GM06990 (cell line): ENCODE measurements at places on chromosomes 5 and 9.

DNA sequence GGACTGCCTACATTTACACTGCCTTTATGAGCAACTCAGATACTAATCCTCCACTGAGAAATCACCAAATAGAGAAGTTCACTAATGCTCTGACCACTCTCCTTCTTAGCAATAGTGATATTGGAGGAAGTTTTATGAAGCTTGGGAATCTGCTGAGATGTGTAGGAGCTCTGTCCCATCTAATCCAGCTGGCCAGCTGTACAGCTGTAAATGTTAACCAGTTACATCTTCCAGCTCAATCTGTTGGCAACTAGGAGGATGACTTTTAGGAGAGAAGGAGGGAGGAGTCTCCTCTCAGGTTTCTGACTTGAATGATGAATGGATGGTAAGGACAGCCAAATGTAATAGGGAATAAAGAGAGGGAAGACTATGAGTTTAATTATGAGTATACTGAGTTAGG lies 36.3 kb upstream of the LRRC19 start:
- no peak for DNase-seq

DNA sequence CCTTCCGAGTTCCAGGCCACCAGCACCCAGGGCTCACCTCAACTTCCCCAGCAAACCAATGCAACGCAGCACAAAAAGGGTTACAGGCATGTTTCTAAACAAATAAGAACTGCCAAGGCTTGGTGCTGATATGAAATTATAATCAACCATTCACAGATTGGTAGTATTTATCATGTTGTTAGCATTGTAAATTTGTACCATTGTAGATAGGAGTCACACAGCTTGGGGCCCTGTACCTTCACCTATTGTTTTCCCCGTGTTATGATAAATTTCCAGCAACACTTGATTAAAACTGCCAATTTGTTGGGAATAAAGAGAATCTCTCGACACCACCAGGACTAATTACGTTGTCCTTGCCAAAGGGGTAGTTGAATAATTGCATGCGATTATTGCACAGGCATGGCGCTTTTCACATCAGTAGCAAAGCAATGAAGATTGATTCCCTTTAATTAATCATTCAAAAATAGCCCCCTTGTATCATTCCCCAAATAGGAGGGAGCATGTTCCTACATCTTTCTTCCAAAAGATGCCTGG lies 454.1 kb downstream of the ZNF608 start:
- no peak for DNase-seq

DNA sequence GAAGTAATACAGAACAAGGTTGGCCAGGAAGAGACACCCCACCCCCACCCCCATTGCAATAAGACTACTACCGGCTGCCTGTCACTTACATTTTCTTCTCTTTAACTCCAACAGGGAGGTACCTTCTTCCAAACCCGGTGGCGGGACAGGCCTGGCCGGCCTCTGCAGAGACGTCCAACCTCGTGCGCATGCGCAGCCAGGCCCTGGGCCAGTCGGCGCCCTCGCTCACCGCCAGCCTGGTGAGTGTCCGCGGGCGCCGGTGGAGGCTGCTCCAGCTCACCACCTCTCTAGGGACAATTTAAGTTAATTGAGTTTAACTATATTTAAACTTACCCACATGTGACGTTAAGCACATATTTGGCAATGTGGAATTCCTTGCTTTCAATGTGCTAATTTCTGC lies 192.4 kb downstream of the MAST4 start:
- DNase-seq = no peak

GRCh38 chr9:100228352-100228869 lies 124.3 kb downstream of the TEX10 start:
- no peak for DNase-seq

DNA sequence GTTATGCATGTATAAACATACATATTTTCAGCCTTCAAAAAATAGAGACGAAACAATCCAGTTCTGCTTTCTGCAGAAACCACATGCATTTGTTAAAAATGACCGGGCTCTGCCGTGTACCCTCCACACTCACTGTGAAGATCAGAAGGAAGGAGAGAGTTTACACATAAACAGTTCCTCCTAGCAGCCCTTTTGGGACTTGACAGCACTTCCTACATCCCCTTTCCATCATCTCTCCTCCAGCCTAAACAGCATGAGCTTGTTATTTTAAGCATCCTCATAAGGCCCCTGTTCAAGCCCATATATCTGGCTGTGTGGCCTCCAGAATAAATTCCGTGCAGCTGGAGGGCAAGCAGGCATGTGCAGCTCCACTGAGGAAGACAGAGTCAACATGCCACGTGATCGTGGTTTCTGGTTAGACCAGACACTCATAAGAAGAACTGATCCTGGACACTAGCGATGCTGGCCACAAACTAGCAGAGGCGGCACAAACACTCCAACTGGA lies 42.2 kb downstream of the NIPAL4 start:
- peak; percentile 65 for DNase-seq

- DNase-seq = no peak
Measured at GRCh38 chr9:106286249-106286648, 576.7 kb upstream of the ZNF462 start.

GRCh38 chr9:37983381-37984067 lies 79.6 kb upstream of the SLC25A51 start:
- no peak for DNase-seq

DNA sequence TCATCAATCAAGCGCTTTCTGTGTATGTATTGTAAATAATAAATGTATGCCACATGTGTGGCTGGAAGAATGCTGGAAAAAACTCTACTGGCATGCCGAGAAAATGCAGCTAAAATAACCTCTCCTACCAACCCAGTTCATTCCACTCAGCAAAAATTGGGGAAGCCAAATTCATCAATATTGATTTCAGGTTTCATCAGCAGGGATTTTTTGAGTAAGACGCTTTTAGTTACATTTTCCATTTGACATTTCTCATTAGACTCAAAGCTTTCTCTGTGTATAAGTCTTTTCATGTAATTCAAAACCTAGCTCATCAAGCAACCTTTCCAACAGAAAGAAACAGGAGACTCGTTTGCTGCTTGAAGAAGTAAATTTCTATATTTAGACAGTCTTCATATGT lies 338.1 kb downstream of the DMRT2 start:
- DNase-seq = no peak

- no peak for DNase-seq
Measured at GRCh38 chr5:55636683-55637082, 75.4 kb downstream of the SLC38A9 start.

- no peak for DNase-seq
Measured at GRCh38 chr5:111737716-111738115, 19.3 kb downstream of the NREP start.

- no peak for DNase-seq
Measured at GRCh38 chr5:33043343-33043997, 332.3 kb downstream of the NPR3 start.

- no peak for DNase-seq
Measured at GRCh38 chr9:126127591-126127990, 199.0 kb upstream of the MVB12B start.

DNA sequence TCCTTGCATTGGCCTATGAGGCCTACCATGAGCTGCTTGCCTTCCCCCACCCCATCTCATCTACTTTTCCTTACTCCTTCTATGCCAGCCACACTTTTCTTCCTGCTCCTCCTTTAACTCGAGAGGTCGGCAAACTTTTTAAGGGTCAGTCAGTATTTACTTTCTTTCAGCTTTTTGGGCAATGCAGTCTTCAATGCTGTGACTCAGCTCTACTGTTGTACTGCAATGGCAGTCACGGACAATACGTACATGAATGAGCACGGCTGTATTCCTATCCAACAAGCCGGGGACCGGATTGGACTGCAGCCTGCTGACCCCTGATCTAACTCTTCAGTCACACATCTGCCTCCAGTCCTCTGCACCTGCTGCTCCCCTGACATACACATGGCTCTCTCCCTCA lies 602 bp upstream of the ACTL7A start:
- DNase-seq = no peak

GRCh38 chr5:14413331-14413750 lies 168.3 kb upstream of the OTULINL start:
- DNase-seq = no peak

DNA sequence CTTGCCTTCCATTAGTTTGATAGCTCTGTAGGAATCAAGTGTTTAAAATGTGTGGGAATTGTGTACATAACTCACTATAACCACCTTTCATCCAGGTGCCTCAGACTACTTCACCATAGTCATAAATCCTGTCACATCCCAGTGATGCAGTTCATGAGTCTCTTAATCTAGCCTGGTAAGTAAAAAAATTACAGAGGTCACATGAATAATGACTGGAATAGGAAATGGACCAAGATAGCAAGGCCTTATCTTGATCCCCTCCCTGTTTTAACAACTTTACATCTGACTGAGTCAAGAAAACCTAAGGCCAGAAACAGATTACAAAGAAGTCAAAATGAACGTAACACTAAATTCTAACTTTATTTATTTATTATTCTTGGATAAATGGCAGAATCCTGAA lies 1.5 kb upstream of the RNF145 start:
- no peak for DNase-seq

- DNase-seq = no peak
Measured at GRCh38 chr9:36950389-36950788, 83.7 kb downstream of the PAX5 start.

DNA sequence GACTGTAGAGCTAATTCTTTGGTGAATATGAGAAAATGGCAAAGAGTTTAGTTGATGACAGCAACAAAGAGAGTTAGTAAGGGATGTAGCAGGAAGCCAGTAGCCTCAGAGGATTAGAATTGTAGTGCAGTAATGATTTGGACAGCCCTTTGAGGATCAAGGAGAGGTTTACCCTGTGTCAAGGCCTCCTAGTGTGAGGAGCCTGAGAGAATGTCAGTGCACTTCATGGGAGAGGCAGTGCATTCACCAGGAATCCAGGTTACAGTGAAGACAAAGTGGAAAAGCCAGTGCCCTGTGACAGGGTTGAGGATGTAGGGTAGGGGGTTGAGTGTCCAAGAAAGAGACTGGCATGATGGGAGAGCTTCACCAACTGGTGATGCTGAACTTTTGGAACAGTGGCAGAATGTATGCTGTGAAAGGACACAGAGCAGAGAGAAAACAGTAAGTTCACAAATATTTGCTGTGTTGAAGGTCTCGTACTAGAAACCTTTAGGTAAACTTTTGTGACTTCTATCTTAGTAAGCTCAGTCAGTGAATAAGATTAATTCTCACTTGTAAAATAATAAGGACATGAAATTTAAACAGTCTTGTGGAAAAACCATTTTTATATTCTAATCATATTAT lies 27.3 kb downstream of the NLN start:
- DNase-seq = no peak

- DNase-seq = no peak
Measured at GRCh38 chr5:2170761-2171160, 288.0 kb upstream of the IRX4 start.

DNA sequence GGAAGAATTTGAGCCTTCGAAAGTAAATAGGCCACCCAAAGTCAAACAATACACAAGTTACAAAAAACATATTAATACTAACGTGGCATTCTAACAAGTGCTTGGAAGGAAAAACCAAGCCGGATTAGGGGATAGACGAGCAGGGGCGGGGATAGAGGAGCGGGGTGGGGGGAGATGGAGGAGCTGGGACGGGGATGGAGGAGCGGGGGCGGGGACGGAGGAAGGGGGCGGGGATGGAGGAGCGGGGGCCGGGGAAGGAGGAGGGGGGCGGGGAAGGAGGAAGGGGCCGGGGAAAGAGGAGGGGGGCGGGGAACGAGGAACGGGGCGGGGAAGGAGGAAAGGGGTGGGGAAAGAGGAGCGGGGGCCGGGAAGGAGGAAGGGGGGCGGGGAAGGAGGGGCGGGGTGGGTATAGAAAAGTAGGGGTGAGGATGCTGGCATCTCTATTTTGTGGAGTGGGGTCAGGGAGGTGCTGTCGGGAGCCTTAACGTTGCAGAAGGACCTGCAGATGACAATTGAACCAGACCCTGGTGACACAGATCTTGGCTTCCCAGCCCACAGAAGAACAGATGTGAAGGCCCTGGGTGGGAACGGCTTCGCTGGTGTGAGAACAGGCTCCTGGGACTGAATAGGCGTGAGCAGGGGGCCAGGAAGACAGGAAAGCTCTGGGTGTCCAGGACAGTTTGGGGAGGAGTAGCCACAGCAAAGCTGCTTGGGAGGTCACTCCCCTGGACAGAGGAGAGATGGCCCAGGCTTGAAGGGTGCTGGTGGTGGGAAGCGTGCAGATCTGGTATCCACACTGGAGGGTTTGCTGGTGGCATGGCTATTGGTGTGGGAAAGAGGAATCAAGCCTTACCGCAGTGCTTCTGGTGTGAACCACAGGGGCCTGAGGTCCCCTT lies 233.3 kb upstream of the DAP start:
- DNase-seq = no peak

GRCh38 chr5:176134529-176135223 lies 103.5 kb upstream of the SIMC1 start:
- no peak for DNase-seq

DNA sequence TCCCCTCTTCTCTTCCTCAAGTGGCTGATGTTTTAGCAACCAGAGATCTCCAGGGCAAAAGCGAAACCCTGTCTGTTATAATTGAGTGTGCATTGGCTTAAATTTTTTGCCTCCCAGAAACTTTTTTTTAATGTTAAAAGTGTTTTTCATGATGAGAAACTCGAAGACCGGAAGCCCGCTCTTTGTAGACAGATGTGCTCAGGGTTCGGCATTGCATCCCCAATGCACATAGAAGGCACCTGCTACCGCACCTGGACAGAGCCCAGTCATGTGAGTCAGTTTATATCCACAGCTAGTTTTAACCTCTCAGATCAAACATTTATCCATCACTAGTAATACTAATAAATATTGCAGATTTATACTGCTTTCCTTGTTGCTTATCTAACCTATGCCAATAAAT lies 19.5 kb upstream of the NADK2 start:
- DNase-seq = no peak

GRCh38 chr9:130918101-130918825 lies 20.8 kb downstream of the FIBCD1 start:
- no peak for DNase-seq
